ENCODE measurements at places on chromosomes 1 and 21.

GRCh38 chr1:77538956-77539518, 143.4 kb downstream of the ZZZ3 start:
- peak; percentile 82 for DNase-seq

- no peak for DNase-seq
Observed at GRCh38 chr21:15255261-15255660, 190.5 kb upstream of the NRIP1 start.

DNA sequence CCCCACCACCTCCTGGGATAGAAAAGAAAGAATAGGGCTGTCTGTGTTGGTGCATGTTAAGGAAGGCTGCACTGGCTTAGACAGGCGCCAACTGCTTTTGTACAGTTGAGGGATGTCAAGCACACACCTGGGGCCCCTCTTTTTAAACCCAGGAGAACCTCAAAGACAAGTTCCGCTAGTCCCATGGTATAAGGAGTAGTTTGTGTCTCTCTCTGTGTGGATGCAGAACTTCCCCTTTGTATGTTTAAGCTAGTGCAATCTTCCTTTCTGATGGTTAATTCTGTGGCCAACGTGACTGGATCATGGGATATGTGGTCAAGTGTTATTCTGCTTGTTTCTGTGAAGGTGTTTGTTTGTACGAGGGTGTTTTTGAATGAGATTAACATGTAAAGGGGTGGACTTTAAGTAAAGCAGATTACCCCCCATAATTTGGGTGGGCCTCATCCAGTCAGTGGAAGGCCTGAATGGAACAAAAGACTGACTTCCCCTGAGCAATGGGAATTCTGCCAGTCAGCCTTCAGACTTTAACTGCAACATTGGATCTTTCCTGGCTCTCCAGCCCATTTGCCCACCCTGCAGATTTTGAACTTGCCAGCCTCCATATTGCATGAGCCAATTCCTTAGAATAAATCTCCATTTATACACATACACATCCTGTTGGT, 9.5 kb upstream of the DUSP10 start:
- DNase-seq, result no peak

DNA sequence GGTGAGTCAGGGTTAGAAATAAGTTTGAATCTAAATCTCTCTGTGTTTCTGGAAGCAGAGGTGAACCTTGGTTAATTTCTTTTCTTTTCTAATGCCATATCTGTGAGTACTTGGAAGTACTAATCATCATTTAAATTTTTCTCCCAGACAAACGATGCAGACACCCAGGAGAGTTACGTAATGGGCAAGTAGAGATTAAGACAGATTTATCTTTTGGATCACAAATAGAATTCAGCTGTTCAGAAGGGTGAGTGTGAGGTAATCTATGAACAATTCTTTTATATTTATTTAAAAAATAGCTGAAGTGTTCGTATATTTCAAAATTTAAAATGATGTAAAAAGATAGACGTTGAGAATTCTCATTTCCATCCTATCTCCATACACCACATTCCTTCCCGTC, 11.2 kb downstream of the C4BPA start:
- peak; percentile 1 for DNase-seq

DNA sequence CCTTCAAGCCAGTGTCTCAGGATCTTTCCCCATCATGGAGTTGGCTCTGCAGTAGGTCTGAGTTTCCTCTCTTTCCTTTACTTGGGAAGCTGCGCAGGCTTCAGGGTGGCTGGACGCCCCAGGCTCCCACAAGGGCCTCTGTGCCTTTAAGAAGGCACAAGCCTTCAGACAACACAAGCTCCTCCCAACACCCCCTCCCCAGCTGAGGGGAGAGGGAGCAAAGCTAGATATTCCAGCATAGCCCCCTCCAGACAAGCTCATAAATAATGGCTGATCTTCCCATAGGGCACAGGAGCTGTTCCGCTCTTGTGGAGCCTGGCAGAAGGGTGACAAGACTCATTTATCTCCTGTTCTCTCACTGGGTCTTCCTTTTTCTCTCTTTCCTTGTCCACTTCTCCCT, 27.9 kb upstream of the ATP2B4 start:
- DNase-seq, result no peak

GRCh38 chr1:236702791-236703394, 16.6 kb downstream of the ACTN2 start:
- no peak for DNase-seq

GRCh38 chr1:21344098-21344749, 54.0 kb upstream of the ECE1 start:
- no peak for DNase-seq

- no peak for DNase-seq
Observed at GRCh38 chr1:150151291-150152181, 1.8 kb downstream of the PLEKHO1 start.

DNA sequence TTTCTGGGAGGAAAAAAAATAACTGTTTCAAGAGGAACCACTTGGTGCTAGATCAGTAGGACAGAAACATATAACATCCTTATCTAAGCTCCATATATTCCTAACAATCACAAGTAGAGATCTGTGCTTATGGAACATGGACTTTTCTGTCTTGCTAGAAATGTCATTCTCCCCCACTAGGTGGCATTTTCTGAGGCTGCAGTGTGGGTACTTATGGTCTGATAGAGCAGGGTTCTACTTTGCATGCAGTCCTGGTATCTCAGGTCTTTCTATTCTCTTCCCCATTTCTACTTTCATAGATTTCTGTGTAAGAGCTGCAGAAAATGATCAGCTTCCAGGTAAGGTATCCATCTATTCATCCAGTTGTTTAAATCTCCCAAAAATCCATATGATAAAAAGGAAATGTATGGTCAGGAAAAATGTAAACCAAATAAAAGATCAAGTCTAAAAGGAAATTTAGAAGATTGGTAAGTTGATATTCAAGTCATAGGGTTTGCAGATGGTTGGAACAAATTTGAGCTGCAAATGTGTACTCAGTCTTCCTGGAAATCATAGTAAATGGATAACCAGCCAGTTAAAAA, 1.5 kb downstream of the ZNF684 start:
- DNase-seq, result no peak

DNA sequence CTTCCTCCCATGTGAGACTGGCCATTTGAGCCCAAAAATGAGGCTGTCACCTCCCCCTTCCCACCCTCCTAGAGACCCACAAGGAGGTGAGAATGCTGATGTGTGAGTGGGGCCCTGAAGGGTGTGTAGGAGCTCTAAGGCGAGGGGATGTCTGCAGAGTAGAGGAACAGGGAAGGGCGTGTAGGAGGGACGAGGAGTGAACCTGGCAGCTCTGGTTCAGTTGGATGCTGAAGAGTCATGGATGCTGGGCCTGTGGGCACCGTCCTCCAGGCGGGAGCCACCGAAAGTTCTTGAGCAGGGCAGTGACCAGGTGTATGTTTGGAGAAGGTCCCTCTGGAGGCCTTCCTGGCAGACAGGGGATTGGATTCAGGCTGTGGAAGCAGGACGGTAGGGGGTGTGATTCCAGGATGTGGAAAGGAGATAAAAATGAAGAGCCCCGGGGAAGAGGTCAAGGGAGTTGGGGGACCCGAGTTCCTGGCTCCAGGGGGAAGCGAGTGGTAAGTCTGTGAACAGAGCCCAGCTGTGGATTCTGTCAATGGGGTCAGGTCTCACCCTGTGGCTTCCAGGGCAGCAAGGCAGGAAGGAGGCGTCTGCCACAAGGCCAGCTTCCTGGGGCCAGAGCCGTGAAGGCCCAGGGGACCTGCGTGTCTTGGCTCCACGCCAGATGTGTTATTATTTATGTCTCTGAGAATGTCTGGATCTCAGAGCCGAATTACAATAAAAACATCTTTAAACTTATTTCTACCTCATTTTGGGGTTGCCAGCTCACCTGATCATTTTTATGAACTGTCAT, 7.9 kb downstream of the SAMD11 start:
- DNase-seq, result no peak

- DNase-seq, result no peak
Observed at GRCh38 chr1:75338616-75339483, 204.7 kb downstream of the LHX8 start.

GRCh38 chr1:164637461-164638375, 78.7 kb downstream of the PBX1 start:
- DNase-seq, result peak; percentile 44

GRCh38 chr1:247347477-247348222, 16.0 kb upstream of the ZNF496 start:
- DNase-seq, result no peak

DNA sequence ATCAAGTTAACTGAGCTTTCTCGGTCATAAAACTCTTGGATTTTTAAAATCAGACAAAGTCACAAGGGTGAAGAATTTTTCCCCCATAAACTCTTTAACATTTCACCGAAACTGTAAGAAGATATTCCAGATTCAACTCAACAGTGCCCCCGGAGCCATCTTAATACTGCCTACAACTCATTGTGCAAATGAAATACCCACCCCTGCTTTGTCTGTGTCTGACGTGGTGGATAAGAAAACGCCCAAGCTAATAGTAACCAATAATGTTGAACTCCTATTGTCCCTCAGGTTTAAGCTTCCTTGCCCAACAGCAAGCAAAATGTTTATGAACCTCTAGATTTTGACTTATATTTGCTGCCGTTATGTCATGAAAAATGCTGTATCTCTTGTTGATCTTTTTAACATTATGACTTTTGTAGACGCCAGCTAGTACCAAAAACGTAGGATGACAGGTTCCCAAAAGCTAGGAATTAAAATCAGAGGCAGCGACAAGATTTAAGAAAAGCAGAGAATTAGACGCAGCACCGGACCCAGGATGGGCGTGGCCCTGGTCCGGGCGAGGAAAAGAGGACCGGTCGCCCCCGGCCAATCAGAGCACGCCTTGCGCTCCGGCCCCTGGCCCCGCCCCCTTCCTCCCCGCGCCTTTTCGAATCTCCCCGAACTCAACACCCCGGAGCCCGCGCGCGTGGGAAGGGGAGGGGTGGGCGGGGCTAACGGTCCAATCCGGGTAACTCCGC, 1.1 kb downstream of the STMN1 start:
- DNase-seq, result peak; percentile 73

DNA sequence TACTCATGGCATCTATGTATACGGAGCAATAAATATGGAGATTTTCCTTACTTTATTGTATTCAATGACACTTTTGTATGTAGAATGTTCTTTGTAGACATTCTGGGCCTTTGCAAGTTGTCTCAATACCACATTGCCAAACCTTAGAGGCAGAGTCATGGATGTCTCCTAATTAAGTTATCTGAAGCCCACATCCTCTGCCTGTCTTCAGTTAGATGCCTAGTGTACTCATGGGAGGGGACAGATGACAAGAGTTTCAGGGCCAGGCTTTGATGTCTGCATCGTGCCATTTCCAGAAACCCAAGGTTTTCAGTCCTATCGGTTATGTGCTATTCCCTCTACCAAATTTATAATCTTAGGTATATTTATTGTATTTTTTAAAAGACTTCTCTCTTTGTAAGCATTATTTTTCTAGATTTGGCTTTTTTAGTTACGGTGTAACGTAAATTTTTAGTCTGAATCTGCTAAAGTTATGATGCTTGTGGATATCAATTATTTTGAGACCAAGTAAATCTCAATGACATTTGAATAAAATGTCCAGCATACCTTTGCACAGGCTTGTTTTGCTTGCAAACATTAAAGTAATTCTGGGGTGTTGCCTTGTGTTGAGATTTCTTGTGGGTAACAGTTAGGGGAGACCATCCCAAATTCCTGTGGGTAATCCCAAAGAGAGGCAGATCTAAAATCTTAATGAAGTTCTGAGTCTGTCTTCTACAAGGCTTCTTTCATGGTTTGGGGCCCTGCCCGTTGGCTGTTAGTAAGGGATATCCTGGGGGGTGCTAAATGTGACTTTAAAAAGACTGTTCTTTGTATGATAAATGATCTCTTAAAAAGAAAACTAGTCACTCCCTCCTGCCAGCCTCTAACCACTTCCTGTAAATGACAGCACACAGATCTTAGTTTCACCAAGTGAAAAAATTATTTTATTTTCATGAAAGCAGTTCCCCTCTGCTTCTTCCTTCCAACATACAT, 8.0 kb upstream of the MACF1 start:
- DNase-seq, result no peak

GRCh38 chr1:22712502-22713271, 2.0 kb downstream of the EPHB2 start:
- DNase-seq, result peak; percentile 16

DNA sequence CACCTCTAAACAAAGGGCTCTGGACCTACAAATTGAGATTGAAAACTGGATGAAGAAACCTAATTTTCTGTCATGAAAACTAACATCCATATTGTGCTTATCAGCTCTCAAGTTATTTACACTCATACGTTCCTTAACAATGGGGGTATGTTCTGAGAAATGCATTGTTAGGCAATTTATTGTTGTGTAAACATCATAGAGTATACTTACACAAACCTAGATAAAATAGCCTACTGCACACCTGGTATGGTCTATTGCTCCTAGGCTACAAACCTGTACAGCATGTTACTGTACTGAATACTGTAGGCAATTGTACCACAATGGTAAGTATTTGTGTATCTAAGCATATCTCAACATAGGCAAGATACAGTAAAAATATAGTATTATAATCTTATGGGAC, 191.4 kb downstream of the TM2D1 start:
- DNase-seq, result no peak

GRCh38 chr1:227314014-227314848, 4.1 kb downstream of the CDC42BPA start:
- DNase-seq, result no peak

DNA sequence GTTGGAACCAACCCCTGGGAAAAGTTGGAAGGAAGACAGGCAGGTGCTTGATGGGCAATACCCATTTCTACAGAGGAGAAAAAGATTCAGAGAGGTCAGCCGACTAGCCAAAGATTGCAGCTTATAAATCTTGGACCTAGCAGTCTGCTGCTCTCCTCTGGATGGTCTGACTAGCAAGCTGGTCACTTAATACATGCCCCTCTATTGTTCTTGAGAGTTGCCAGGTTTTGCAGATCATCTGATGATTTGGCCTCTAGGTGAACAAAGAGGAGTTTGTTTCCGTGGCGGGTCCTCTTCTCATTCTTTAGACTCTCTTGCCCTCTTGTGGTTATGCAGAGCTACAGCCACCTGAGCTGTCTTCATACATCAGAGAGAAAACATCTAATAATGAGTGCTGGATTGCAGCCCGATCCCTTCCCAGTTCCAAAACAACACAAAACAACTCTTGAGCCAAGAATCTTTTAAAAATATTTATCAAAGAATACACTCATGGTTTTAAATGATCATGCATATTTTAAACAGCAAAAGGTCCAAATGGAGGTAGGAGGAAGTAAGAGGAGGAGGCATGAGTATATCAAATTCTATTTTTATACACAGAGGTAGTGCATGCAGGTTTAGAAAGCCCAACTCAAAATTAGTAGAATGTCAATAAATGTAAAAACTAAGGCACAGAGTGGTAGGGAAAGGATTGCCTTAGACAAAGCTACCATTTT, 115.7 kb downstream of the SLC30A10 start:
- DNase-seq, result peak; percentile 35

GRCh38 chr1:42682739-42683531, 717 bp downstream of the YBX1 start:
- no peak for DNase-seq

All from fibroblast of skin of left biceps (primary cell).